ENCODE measurements at places on chromosomes 16 and 17.

DNA sequence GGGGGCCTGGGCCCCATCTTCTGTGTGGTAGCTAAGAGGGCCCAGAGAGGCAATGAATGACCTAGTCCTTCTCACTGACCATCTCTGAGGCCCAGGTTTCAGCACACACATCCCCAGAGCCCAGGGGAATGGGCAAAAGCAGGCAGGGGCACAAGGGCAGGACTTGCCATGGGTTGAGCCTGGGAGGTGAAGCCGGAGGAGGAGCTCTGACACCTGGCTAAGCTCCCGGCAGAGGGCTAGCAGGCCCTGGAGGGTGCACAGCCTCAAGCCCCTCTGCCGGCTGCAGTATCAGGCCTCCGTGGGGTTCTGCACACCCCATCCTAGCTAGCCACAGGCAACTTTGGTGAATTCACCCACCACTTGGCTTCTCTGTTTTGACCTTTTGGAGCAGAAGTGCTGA, 5.3 kb downstream of the SRCIN1 start:
- no peak for DNase-seq

DNA sequence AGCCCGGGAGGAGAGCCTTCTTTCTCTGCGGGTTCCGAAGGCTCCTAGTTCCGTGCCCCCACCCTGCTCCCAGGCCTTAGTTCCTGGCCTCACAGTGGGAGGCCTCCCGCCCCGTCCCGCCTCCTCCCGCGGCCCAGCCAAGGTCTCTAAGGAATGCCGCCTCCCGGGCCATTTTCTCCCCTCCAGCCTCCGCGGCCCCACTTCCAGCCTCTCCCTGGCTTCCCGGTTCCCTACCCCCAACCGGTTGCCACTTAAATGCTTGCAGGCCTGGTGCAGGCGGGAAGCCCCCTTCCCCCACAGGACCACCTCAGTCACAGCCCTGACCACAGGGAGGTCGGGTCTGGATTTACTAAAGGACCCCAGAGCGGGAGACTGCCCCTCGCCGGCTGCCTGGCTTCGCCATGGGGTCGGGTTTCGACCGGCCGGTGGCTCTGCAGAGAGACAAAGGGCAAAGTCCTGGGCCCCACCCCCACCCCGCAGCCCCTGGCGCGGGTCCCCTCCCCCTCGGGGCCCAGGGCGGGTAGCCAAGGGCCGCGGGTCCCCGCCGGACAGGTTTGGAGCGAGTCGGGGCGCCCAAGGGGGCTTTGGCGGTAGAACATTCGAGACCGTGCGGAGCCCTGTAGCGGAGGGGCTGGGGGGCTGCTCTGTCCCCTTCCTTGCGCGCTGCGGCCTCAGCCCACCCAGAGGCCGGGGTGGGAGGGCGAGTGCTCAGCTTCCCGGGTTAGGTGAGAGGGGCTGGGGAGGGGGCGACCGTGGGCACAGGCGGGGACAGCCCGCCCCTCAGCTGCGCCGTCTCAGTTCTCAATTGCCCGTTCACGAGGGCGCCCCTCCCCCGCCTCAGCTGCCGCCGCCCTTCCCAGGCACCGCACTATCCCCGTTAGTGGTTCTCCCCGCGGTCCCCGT, 16.4 kb downstream of the IGF2BP1 start:
- no peak for DNase-seq

- DNase-seq = no peak
Observed at GRCh38 chr17:2090804-2091534, 36.1 kb downstream of the HIC1 start.

GRCh38 chr17:7982666-7983065, 19.7 kb upstream of the GUCY2D start:
- DNase-seq = no peak

DNA sequence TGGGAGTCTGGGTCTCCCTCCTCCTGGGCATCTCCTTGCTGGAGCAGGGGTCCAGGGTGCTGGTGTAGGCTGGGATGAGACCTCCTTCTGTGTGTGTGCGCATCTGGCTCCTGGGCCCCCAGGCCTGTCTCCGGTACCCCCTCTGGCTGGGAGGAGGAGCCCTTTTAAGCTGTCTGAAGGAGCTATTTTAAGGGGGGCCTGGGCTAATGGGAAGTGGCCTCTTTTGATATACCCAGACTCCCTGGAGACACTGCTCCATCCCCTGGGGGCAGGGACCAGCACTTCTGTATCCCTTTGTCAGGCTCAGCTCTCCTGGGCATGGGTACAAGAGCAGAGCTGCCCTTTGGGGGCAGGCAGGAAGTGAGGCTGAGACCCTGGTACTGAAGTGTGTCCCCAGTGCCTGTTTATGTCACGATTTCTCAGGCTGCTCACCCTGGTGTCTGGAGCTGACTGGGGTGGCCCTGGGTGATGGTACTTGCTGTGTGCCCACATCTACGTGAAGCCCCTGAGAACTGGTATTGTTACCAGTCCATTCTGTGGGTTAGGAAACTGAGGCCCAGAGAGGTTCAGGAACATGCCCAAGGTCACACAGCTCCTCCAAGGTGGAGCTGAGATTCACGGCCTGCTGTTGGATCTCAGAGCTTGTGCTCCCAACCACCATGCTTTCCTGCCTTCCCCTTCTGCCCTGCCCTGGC, 6.5 kb downstream of the ADCY7 start:
- no peak for DNase-seq

DNA sequence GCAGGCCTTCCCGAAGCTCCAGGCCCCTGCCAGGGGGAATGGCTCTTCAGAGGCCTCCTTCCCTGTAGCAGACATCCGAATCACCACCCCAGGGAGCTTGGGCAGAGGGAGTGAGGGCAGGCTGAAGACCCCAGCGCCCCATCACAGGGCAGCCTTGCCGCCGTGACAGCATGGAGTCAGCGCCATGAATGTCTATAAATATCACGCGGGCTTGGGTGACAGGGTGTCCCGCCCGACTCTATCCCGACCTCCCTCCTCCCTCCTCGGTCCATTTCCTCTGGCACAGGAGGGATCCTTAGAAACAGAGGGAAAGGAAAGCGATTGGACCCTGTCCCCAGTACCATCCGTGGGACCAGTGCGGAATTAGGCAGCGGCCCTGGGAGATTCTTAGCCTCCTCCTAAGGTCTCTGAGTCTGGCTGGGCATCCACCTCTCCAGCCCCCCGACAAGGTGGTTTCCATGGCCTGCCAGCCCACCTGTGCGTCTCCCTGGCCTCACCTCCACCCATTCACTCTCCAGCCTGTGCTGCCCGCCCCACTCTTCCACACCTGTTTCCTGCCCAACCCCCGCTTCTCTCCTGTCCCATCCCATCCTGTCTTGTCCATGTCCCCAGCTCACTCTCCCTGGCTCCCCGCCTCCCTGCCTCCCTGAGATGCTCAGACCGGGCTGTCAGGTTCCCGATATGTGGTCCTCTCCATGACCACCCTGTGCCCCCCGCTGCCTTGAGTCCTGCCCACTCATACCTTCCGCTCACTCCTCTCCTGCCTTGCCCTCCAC, 5.1 kb downstream of the ATP2A1 start:
- no peak for DNase-seq

- no peak for DNase-seq
Observed at GRCh38 chr16:26911436-26911835, 155.3 kb upstream of the C16orf82 start.

DNA sequence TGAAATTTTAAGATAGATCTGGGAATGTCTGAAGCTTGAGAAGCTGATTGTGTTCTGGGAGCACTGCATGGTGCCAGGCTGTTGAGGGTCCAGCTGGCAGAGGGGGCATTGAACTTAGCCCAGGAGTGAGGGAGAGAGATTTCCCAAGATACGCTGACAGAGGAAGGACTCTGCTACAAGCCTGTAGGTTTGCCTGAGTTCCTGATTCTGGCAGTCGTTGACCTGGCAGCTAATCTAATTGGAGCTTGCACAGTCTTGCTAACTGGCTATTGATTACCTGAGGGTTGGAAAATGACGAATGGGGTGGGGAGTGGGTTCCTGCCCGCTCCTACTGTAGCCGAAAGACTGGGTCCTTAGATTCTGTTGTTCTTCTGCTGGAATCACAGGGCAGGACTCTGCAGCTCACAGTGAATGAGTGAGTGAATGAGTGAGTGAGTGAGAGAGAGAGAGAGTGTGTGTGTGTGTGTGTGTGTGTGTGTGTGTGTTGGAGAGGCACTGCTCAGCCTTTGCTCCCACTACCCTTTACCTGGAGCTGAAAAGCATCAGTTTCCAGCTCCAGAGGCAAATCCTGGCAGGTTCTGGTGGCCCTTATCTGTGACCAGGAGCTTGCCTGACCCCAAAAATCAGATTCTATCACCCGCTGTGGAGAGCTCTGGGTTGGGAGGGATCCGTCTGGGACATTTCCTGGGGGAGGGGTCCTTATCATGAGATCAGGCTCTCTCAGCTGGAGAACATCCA, 16.7 kb downstream of the CTRL start:
- no peak for DNase-seq

DNA sequence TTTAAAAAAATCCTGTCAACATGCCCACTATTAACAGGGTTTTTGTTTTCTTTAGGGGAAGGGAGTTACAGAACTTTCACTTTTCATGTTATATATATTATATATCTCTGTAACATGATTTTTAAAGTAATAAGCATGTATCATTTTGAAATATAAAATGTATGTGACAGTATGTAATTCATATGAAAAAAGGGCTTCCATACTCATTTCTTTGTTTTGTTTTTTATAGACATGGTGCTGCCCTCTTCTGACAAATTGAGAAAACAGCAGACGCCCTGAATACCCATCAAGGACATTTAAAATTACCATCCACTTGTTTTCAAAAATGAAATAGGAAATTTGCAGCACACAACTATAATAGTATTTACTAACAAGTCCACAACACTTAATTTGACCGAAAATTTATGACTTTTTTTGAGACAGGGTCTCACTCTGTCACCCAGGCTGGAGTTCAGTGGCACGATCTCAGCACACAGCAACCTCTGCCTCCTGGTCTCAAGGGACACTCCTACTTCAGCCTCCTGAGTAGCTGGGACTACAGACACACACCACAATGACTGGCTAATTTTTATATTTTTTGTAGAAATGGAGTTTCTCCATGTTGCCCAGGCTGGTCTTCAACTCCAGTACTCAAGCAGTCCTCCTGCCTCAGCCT, 30.4 kb downstream of the CFDP1 start:
- DNase-seq = peak; percentile 37

- DNase-seq = no peak
Observed at GRCh38 chr17:1942666-1943435, 82.3 kb downstream of the RTN4RL1 start.

- DNase-seq = no peak
Observed at GRCh38 chr17:79053251-79053925, 21.2 kb upstream of the ENGASE start.

GRCh38 chr16:84942786-84943185, 68.5 kb downstream of the ZDHHC7 start:
- DNase-seq = no peak

- no peak for DNase-seq
Observed at GRCh38 chr16:11175787-11176341, 80.1 kb downstream of the SOCS1 start.

- DNase-seq = no peak
Observed at GRCh38 chr16:73385696-73386095, 337.8 kb upstream of the ZFHX3 start.

- DNase-seq = no peak
Observed at GRCh38 chr17:19454074-19454473, 43.0 kb downstream of the RNF112 start.

DNA sequence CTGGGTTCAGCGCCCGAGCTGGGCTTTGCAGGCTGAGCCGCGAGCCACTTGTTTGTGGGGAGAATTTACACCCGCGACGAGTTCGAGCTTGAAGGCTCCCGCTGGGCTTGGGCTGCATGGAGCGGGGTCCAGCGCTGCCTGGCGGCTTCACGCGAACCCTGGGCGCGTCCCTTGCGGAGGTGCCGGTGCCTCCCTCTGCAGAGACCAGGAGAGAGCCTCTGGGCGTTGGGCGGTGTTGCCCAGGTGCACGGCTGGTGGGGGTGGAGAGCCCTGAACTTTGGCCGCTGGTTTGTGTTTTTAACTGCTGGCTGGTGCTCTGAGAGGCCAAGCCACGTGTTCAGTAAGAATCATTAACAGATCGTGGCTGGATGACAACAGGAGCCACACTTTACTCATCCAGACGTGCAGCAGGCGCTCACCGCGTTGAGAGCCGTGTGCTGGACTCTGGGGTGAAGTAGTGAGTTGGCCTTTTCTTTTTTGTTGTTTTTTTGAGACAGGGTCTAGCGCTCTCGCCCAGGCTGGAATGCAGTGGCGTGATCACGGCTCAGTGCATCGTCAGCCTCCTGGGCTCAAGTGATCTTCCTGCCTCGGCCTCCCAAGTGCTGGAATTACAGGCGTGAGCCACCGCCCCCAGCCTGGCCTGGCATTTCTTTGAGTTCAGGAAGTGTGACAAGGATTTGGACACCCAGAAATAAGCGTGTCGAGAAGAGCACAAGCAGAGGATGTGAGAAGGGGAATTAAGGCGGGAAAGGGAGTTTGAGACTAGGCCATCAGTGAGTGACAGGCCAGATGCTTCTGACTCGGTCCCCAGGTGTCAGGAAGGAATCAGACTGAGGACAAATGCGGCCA, 827 bp downstream of the CDK10 start:
- no peak for DNase-seq

GRCh38 chr16:89949756-89950155, 1.2 kb downstream of the DEF8 start:
- no peak for DNase-seq

DNA sequence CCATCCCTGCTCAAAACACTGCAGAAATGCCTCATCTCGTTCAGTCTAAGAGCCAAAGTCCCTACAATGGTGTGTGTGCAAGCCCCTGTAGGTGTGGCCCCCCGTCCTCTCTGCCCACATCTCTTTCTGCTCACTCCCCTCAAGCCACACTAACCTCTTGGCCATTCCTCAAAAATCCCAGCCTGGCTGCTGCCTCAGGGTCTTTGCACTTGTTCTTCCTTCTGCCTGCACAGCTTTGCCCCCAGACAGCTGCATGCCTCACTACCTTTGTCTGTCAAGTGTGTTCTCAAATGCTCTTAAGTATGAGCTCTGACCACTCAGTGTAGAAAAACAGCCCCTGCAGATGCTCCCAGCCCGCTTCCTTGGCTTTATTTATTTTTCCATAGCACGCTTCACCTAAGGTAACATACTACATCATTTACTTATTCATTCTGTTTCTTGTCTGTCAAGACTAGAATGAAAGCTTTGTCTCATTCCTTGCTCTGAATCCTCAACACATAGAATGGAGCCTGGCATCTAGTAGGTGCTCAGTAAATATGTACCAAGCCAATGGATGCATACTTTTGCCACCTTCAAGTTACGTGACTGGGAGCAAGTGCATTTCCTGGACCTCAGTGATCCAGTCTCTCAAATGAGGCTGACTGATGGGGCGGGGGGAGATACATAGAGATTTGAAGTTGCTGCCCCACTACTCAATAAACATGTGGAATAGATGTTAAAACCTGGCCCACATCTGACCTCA, 38.1 kb downstream of the RAI1 start:
- no peak for DNase-seq

DNA sequence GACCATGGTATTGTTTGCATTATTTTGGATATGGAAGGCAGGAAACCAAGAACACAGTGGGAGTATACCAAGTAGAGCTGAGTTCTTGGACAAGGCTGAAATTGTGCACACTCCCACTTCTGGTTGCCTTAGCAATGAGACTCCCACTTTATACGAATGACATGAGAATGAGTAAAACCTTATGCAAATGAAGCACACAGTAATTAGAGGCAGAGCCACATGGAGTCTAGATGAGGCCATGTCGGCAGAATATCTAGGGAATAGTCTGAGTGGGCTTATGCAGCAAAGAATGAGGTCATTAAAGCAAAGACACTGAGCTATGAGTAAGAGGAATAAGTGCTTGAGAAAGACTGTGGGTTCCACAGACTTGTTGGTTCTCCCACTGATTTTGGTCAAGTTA, 178.7 kb downstream of the GRIN2A start:
- DNase-seq = peak; percentile 67

Data from head of caudate nucleus (tissue), 42 donors.